ENCODE measurements at places on chromosomes 2 and 18.

- no peak for DNase-seq
Measured at GRCh38 chr2:1621041-1621440, 123.3 kb downstream of the PXDN start.

- DNase-seq, result no peak
Measured at GRCh38 chr2:95047629-95048510, 22.4 kb downstream of the MAL start.

GRCh38 chr18:69261406-69261805 is 139.3 kb upstream of the DOK6 start:
- no peak for DNase-seq

GRCh38 chr18:57249883-57250282 is 102.5 kb upstream of the ST8SIA3 start:
- DNase-seq, result no peak

DNA sequence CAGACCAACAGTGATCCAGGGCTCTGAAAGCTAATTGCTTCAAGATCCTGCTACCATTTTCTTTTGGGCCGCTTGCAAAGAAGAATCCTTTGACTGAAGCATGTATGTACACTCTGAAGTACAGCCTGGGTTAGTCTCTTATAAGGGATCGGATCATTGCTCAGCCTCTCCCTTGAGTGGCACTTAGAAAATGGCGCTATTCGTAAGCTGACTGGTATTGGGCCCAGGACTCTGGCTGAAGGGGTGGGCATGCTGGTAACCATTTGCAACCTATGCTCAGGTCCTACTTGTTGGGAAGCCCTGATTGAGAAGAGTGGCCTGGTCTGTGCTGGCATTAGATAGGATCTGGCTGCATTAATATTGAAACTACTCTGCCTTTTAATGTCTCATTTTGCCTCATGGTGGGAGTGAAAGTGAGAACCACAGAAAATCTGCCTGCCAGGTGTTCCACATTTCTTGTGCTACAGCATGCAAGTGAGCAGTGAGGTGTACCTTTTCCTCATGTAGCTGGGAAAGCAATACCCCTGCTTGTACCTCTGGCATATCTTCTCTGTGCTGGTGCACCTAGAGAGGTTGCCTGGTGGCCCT is 661 bp upstream of the MGAT5 start:
- no peak for DNase-seq

GRCh38 chr2:177397481-177398289 is 5.1 kb downstream of the AGPS start:
- DNase-seq, result no peak

DNA sequence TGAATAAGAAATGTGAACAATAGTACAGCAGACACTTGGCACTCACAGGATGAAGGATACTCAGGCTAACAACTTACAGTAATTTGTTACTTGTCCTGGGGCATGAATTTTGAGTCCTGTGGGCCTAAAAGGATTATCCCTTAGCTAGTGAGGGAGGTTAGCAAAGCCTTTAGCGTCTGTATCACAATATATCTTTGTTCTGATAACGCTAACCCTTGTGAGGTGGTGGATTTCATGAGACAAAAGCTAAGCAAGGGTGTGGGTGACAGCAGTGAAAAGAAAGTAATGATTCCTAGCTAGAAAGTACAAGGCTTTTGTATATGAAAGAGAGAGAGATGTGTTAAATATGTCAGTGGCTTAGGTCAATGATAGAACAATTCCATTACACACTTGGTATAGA is 46.8 kb upstream of the TTC21B start:
- DNase-seq, result no peak

- DNase-seq, result no peak
Measured at GRCh38 chr2:40405465-40405864, 46.4 kb downstream of the SLC8A1 start.
